ENCODE measurements at places on chromosomes 1 and 21.

DNA sequence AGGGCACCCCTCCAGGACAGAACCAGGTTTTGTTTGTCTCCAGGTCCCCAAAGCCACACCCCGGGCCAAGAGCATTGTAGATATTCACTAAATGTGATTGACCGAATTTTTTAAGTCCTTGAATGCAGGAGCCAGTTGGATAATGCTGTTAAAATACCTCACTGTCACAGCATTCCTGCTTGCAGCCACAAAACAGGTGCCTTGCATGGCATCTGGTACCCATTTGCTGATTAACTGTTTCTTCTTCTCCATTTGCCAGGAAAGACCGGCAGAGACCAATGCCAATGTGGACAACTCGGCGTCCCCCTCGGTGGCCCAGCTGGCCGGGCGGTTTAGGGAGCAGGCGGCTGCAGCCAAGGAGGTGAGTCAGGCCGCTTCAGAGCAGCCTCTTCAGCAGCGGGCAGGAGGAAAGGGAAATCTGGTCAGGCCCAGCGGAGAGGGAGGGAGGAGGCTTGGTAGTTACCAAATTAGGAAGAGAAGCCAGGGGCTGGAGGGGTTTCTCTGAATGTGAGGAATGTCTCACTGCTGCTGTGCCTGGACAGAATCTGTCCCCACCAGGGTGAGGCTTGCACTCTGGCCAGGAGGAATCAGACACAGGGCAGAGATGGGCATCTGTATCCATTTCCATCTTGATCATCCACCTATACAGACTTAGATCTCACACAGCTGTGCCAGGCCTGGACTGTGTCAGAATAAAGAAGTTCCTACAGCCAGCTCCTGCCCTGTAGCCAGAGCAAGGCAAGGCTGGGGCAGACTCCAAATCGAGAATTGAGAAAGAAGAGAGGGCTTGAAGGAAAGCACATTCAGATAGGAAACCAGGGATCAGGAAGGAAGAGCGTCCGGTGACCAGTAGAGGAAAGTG lies 37.9 kb upstream of the MPZL1 start:
- no peak for DNase-seq

DNA sequence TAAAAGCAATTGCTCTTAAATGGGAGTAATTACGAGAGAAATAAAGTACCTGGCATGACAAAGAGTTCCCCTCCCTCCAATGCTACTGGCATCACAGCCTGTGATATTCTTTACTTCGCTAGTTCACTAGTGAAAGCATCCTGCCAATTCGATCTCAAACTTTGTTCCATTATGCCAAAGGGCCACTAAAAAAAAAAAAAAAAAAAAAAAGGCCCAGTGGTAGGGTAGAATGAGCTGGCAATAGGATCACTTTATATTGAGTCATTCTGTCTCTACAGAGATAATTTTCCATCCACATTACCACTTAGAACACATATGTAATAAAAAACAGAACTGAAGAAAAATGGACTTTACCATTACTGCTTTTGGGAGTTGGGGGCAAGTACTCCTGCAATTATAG lies 11.2 kb downstream of the PUM1 start:
- no peak for DNase-seq

- no peak for DNase-seq
These were observed 49.2 kb upstream of the PAX7 start for GRCh38 chr1:18581420-18581880.

DNA sequence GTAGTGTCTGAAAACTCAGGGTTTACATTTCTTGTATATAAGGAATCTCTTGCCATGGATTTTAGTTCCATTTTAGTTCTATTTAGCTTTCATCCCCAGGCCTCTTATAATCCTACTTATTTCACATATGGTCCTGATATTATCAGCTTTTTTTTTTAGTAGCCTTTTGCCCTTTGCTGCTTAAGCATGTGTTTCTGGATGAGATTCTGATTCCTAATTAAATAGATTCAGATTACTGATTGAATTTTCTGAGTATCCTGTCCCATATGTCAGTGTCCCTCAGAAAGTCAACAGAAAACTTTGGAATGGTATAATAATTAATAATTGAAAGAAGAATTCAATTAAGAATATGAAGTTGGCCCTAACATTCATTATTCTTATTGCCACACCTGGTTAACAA lies 134.7 kb upstream of the HOOK1 start:
- no peak for DNase-seq

GRCh38 chr1:169753549-169753948 lies 19.7 kb upstream of the SELE start:
- no peak for DNase-seq

- DNase-seq: no peak
These were observed 9.5 kb downstream of the SCCPDH start for GRCh38 chr1:246733704-246734103.
